Central memory CD4-positive, alpha-beta T cell (primary cell): ENCODE measurements at places on chromosomes 7 and 10.

DNA sequence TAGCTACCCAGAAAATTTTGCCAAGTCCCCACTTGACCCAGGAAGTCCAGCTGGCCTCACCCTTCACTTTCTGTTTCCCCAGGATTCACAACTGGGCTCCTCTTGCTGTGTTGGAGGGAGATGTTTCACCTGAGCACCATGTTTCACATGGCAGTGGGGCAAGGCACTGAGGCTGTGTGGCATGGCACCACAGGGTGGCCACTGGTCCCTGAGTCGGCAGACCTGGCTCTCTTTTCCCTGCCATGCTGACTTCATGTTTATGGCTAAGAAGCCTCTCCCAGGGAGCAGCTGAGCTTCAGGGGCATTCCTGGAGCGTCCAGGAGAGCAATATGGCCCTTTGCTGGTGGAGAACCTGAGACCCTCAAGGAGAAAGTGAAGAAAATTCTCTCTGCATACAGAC is 266.9 kb downstream of the RPS24 start:
- DNase-seq, result no peak

DNA sequence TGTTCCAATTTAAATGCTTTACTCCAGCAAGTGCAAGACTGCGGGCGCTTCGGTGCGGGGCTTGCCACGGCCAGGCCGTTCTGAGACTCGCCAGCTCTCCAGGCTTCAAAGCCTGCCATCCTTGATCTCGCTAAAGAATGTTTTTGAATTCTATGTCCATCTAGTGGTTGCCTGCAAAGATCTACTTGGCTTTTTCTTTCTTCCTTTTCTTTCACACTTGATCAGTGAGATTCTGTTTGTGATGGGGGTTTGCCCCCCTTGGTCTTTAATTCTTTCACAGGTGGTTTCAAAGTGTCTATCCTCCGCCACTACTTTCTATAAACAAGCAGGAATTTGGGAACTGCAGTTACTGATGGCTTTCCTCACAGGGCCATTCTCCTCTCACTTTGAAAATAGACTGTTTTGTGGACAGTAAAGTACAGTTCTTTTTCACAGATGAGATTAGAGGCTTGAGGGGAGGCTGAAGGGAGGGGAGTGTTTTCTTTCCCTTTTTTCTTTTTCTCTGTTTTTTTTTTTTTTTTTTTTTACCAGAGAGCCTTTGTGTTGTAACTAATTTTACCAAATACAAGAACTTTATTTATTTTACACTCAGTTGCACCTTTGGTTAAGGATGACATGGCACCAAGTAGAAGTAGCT is 15.2 kb upstream of the FBXW4 start:
- DNase-seq, result no peak

GRCh38 chr10:17747883-17748550 is 4.0 kb upstream of the TMEM236 start:
- no peak for DNase-seq

- peak; percentile 30 for DNase-seq
These were observed 4.9 kb upstream of the SLC29A3 start for GRCh38 chr10:71314028-71314693.

GRCh38 chr7:19403691-19404090 is 258.5 kb upstream of the FERD3L start:
- DNase-seq, result no peak
